Activated T-helper 1 cell treated with anti-CD3 and anti-CD28 coated beads, Interleukin-2, amount 50 U/mL, for 16 hours (primary cell): ENCODE measurements at places on chromosomes 1 and 21.

- no peak for DNase-seq
Observed at GRCh38 chr1:148264374-148265276, 112.5 kb upstream of the NBPF11 start.

- no peak for DNase-seq
Observed at GRCh38 chr1:95013950-95014574, 58.7 kb downstream of the ALG14 start.

DNA sequence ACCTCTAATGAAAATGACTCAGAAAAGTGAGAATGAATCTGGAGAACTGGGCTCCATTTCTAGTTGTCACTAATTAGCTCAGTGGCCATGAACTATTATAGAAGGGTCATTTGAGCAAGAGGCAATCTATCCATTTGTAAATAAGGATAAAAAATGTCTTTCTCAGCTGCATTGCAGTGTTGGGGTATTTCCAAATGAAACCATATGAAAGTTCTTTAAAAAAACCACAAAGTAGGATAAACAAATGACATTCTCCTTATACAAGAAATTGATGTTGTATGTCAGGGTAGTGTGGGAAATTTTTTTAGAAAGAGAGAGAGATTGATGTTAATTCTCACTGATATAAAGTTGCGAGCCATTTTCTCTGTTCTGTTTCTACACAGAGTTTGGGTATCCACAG lies 26.0 kb downstream of the FMO3 start:
- no peak for DNase-seq

DNA sequence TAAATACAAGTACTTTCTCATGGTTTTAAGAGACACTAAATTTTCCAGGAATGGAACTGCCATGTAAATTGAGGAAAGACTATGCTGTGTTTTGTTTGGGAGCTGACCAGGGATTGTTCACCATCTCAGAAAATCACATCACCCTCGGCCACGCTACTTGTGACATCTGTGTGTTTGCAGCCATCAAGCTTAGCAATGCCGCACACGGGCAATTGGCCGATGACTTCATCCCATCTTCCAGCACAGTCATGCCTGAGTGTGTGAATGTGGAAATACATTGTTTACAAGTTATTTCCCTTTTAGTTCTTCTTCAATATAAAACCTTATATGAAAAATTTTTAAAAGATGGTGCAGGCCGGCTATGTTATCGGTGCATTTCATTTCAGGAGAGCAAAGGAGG lies 121.6 kb downstream of the GLIS1 start:
- no peak for DNase-seq

DNA sequence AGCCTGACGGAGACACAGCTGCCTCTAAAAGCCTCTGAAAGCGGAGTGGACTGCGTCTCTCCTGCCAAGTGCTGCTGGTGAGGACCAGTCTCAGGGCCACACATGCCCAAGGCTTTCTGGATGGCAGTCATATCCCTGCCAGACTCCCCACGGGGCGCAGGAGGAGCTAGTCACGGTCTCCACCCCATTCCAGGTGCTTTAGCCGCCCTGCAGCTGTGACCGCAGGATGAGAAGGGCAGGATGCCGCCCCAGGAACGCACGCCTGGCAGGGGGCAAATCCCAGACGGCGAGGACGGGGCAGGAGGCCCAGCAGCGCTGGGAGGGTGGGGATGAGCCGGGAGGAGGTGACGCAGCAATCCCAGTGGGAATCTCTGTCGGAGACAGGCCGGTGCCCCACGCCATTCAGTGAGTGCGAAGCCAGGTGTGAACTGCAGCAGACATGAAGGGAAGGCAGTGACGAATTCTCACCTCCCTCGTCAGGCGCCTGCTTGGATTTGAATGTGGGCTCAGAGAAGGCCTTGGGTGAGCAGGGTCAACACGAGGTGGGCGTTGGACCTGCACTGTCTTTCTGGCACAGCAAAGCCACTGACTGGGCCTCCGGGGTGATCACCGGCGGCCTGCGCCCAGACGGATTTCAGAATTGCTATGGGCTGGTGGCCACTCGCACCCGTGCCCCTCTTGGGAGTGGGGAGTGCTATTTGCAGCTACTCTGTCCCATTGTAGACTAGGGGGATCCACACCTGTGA lies 38.5 kb upstream of the SLC19A1 start:
- DNase-seq = no peak
